Mammary epithelial cell (primary cell): ENCODE measurements at places on chromosomes 3 and 15.
A peak's percentile ranks its signal among the peaks of the same experiment; 100 is the strongest.

GRCh38 chr3:55494976-55495375, 7.9 kb upstream of the WNT5A start:
- no peak for DNase-seq

- peak; percentile 64 for DNase-seq
These were observed 48.3 kb downstream of the MRPL3 start for GRCh38 chr3:131454501-131454900.

- DNase-seq, result no peak
These were observed 36.5 kb downstream of the NSUN3 start for GRCh38 chr3:94099311-94099710.

- DNase-seq, result peak; percentile 59
These were observed 25.9 kb downstream of the CSTA start for GRCh38 chr3:122350814-122351418.

- no peak for DNase-seq
These were observed 20.3 kb downstream of the GMPS start for GRCh38 chr3:155890671-155891190.

DNA sequence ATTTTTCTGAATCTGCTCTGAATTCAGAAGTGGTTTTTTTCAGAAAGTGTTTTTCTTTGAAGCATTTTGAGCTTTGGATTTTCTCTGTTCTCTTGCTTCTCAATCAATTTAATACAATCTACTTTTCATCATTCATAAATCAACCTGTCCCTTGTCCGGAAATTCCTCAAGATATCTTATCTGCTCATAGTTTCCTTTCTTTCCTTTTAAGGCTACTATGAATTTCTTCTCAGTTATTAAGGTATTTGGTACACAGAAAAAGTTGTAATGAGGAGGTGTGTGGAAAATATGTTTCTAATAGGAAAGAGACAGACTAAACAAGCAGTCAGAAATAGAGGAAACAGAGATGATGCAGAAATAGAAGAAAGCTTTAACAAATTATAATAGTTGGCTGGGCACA, 14.4 kb downstream of the CGGBP1 start:
- DNase-seq, result no peak

DNA sequence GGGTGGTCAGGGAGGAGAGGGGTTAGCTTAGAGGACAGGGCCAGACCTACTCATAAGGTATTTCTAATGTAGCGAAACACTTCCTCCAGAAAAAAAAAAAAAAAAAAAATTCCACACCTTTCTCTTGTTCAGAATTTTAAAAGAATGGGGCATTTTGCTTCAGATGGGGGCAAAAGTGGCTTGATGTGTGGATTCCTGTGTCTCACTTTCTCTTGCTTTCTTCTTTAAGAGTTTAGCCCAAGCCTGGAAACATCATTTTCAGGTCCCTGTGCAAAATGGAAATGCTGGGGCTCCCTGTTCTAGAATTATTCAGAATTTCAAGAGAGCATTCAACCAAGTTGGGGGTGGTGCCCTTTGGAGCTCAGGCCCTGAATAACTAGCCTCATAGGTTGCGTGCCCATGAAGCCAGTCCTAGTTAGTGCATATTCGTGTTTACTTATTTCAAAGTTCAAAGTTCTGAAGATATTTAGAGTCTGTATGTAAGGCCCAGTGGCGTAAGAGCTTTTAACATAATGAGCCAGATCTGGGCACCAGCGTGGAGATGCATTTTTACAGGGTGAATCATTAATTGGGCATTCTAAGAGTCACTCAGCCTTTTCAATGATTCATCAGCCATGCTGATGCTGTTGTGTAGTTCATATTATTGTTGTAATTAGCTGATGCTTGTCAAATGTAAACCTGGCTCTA, 104.5 kb downstream of the RPLP1 start:
- DNase-seq, result peak; percentile 87

- no peak for DNase-seq
These were observed 1.1 kb upstream of the IQCF1 start for GRCh38 chr3:51904034-51904823.

- DNase-seq, result no peak
These were observed 83.6 kb downstream of the CCR1 start for GRCh38 chr3:46124216-46125177.

DNA sequence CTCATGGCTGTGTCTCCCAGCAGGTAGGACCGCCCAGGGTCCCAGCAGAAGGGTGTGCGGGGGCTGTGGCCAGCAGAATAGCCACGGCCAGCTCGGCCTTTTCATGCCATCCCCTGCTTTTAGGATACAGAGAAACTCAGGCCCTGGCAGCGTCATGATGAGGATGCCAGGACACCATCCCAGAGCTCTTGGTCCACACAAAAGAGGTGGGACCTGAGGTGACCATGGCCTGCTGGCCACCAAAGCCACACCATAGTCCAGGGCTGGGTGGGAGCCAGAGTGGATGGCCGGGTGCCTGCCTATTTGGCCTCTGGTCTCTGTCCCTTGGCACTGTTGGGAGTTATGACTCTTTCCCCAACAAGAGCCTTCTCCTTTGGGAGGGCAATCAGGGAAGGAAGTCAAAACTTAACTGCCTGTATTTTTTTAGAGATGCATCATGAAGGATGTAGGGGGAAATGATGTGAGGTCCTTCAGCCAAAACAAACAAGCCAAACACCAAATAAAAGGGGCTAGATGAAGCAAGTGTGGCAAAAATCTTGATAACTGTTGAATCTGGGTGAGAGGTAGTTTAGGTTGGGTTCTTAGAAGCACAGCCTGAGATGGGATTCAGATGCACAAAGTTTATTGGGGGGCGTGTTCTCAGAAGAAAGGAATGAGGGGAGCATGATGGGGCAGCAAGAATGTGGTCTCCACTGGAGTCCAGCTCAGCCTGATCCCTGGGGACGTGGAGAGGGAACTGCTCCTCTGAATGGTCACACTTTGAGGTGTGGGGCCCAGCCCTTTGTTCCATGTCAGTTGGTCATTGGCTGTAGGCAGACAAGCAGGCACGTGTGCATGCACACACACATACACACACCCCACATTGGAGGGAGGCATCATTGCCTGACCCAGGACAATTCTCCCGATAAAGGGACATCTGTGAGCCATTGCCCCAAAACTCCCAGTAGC, 33.2 kb downstream of the SMAD6 start:
- no peak for DNase-seq

DNA sequence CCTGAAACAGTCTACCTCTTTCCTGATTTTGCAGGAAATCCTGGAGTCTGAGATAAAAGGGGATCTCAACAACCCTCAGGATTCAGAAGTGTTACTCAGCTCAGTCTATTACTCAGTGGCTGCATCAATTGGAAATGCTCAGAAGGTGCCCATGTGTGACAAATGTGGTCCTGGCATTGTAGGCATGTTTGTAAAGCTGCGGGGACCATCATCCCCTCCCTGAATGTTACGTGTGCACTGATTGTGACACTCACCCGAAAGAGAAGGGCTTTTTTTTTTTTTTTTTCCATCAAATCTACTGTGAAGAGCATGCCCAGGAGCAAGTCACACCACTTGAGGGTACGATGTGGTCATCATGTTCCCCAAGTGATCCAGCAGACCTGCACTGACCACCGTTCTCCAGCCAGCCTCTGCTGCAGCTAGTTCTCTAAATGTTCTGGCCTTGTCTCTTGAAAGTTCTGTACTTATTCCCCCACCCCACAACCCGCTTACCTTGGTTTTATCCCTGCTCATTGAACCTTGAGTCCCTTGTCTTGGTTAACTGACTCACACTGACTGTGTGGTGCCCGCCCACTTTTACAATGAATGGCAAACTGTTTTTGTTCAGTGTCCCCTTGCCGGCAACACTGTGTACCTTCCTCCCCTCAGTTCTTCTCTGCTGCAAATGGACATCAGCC, 19.8 kb downstream of the ST3GAL6 start:
- peak; percentile 58 for DNase-seq

- no peak for DNase-seq
These were observed 200.7 kb downstream of the TJP1 start for GRCh38 chr15:29621616-29622015.

- peak; percentile 76 for DNase-seq
These were observed 23.5 kb upstream of the CLN6 start for GRCh38 chr15:68252925-68253534.
